Astrocyte of the cerebellum (primary cell): ENCODE measurements at places on chromosomes 13 and 19.

GRCh38 chr19:33226550-33227241, 1.0 kb upstream of the SLC7A10 start:
- no peak for DNase-seq

GRCh38 chr19:2345794-2346663, 14.0 kb upstream of the TMPRSS9 start:
- no peak for DNase-seq

GRCh38 chr19:6270076-6270745, 9.6 kb downstream of the MLLT1 start:
- no peak for DNase-seq

DNA sequence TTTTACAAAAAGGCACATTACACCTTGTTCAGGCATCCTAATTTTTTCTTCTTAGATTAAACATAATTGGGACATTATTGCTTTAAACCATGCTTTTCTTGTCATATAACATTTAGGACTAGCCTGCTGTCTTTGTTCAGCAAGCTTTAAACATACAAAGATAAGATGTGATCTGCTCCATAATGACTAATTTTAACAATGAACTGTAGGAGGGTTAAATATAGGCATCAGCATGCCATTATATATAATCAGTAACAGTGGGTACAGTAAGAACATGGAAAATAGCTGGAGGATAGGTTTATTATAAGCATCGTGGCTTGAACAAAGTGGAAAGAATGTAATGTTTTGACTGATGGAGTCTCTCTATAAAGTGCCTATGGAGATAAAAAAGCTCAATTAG, 661.7 kb downstream of the SLITRK6 start:
- DNase-seq: no peak

GRCh38 chr13:24328145-24328544, 18.8 kb downstream of the C1QTNF9 start:
- DNase-seq: no peak

GRCh38 chr19:1917146-1917545, 11.9 kb downstream of the ADAT3 start:
- DNase-seq: no peak

DNA sequence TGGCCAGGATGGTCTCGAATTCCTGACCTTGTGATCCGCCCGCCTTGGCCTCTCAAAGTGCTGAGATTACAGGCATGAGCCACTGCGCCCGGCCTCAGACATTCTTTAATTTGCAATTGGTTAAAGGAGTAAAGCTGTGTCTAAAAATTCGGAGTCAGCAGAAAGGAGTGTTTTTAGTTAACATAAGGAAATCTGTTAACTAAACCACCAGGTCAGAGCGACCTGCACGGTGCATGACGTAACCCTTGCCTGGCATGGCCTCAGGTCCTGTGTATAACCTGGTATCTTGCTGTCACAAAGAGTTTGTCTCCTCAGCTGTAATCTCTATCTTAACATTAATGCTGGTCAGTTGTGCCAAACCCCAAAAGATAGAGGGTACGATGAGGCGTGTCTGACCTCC, 9.5 kb upstream of the KLK12 start:
- no peak for DNase-seq

DNA sequence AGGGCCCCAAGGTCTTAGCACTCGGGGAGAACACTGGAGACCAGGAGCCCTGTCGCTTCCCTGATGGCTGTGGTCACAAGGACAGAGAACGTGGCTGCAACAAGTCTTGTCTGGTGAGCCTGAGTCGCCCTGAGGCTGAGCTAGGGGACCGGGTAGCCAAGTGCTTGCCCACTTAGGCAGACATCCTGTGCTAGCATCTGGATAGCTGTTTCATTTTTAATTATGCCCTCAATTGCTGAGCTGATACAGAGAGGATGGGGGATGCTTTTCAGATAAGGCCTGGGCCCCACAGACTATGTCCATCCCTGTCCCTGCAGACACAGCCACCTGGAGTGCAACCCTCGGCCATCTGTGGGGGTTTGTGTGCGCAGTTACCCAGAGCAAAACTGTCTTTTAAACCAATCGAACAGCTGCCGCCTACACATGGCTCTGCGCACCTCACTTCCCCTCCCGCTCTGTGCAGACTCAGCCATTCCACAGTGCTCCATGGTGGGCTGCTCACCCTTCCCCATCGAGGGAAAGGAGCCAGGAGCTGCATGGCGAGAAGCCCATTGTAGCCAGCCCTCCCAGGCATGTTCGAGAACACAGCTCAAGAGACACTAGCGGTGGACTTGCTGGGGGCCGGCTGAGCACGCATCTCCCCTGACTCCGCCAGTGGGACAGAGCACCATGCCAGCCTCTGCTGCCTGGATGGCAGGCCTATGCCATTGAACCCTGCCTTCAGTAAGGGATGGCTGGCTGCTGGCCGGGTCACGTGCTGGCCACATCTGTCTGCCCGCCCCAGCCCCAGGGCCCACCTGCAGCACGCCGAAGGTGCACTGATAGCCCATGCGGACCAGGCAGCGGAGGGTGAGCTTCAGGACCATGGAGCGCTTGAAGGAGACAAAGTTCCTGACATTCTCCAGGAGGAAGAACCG, 19.4 kb upstream of the EIF3G start:
- no peak for DNase-seq

GRCh38 chr19:42161616-42162263, 29.5 kb upstream of the POU2F2 start:
- no peak for DNase-seq

DNA sequence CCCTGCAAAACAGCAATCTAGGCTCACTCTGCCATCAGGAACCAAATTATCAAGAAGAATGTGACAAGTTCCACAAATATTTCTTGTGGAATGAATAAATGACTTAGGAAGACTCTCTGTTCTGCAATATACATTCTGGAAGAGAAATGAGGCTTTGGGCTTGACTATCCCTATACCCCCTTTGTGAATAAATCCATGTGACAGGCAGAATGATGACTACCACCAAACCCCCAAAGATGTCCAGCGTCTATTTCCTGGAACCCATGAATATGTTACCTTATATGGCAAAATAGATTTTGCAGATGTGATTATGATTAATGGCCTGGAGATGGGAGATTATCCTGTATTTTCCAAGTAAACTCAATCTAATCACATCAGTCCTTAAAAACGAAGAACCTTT, 139.3 kb downstream of the ENOX1 start:
- no peak for DNase-seq

GRCh38 chr13:38542601-38543000, 144.3 kb upstream of the FREM2 start:
- no peak for DNase-seq

GRCh38 chr19:4369888-4370260, 26.5 kb downstream of the MPND start:
- DNase-seq: no peak

DNA sequence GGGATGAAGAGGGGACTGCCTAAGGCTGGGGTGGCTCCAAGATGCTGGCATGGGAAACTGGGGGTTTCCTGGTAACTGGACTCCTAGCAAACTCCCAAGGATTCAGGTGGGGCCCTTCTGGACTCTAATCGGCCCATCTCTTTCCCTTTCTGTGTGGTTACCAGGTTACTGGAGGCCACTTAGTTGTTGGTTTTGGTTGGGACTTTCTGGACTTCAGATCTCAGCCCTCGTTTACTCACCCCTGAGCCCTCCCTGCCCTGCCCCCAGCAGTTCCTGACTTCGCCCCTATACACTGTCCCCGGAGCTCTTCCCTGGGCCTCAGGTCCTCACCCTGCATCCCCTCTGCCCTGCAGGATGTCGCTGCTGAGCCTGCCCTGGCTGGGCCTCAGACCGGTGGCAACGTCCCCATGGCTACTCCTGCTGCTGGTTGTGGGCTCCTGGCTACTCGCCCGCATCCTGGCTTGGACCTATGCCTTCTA, 328 bp downstream of the CYP4F12 start:
- no peak for DNase-seq

GRCh38 chr13:51241720-51242119, 19.5 kb downstream of the FAM124A start:
- no peak for DNase-seq

DNA sequence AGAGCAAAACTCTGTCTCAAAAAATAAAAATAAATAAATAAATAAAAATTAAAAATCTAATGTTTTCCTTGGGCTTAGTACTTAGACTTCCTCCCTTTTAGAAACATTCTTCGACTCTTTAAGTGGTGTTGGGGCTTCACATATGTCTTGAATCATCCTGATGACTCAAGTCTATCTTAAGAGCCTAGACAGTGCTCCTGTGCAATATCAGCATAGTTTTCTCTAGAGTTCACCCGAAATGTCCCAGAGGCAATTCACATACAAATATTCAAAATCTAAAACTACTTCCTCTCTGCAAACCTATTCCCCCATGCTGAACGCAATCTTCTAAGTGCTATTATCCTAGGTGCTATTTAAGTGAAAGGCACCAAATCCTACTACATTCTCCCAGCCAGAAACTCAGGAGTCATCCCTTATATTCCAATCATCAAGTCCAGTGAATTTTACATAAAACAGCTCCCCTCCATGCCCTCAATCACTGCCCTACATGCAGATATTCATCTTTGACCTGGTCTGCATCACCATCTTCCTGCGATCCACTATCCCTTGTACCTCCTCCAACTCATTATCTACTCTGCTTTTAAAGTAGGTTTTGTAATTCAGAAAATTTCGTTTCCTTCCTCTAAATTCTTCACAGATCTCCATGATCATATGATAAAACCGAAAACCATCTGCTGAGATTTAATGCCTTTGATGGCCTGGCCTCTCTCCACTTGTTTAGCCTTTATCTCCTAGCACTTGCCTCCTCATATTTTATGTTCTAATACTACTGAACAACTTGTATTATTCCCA, 102.7 kb downstream of the ELF1 start:
- DNase-seq: no peak

DNA sequence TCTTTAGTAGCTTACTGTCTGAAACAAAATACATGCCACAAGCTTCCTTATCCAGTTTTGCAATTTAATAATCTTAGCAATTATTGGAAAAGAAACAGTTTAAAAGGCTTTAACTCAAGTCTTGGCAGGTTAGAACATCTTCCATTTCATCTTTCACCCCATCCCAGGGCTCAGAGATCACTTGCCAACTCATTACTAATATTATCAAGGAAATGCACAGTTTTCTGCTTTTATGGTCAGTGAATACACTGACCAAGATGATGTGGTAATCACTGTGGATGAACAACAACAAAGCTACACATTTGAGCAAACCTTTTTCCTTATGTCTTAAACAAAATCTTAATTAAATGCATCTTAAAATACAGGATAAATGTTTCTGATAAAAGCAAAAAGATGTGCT, 48.0 kb upstream of the ITM2B start:
- DNase-seq: no peak

GRCh38 chr13:43285933-43286597, 262.7 kb downstream of the DNAJC15 start:
- peak; percentile 88 for DNase-seq

DNA sequence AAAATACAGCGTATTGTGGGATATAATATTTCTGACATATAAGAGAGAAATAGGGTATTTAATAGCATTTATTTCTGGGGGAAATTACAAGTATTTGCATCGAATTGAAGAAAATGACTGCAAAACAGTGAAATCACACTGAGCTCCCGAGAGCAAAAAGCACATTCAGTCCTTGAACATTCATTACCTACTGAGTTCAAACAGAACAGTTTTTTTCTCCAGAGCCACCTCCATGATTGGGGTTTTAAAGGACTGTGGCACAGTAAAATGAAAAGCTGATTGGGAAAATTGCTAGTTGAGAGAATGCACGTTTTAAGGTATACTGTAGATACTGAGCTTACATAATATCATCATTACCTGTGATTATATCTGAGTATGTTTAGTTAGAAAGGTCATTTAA, 58.0 kb upstream of the TRPC4 start:
- no peak for DNase-seq

DNA sequence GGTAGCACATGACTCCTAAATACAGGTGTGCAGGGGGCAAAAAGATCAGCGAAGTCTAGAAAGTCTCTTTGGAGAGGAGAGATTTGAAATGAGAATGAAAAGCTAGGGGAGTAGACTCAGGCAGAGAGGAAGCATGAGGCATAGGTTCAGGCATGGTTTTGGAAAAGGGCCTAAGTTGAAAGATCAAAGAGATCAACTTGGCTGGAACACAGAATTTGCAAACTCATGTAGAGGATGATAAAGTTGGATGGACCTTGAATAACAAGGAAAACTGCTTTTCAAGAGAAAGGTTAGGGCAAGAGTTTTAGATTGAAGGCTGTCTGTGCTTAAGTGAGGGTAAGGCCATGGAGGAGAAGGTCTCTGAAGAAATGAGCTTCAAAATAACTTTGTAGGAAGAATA, 47.4 kb upstream of the UBAC2 start:
- DNase-seq: peak; percentile 16

GRCh38 chr19:9140159-9140874, at the start of gene ZNF317:
TSS of gene ZNF317 (plus strand) at chr19:9140397. CDS start at chr19:9156017, 15,620 bp downstream.
- peak; percentile 86 for DNase-seq

- DNase-seq: no peak
Measured at GRCh38 chr19:2807379-2808128, 12.1 kb upstream of the ZNF554 start.

GRCh38 chr13:49140910-49141611, 79.1 kb upstream of the MLNR start:
- DNase-seq: no peak

- DNase-seq: peak; percentile 96
Measured at GRCh38 chr13:101706651-101707050, 254.2 kb downstream of the ITGBL1 start.
